ENCODE measurements at places on chromosomes 11 and 22.

- no peak for DNase-seq
These were observed 1299.3 kb downstream of the BRD1 start for GRCh38 chr22:48528221-48528915.

DNA sequence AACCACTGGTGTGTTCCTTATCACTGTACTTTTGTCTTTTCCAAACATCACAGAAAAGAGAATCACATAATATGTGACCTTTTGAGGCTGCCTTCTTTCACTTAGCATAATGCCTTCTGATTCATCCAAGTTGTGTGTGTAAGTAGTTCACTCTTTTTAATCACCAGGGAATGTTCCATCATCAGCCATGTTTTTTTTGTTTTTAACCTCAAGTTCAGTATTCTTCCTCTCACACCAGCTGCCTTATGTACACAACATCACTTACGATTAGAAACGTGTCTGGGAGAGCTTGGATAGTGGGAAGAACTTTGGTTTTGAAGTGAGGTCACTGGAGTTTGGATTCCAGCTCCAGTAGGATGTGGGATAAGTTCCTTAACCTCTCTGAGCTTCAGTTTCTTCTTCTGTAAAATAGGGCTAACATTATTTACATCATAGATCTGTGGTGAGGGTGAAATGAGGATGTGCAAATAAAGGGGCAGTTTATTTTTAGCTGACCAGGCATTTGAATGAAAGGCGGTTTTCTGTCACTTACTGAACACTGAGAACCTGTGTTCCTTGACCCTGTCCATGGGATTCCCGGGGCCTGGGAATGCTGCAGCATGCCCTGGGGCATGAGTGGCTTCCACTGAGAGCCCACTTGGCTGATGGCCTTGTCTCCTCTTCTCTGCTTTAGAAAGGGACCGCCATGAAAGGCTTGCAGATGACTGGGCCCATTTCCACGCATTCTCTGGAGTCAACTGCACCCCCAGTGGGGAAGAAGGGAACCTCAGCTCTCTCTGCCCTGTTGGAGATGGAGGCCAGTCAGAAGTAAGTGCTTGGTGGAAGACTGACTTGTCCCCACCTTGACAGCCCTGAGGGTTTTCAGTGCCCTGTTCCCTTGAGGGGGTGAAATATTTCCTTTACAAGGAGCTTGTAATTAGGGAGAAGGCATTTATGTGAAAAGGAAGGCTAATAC, 92.6 kb downstream of the DEPDC5 start:
- no peak for DNase-seq

DNA sequence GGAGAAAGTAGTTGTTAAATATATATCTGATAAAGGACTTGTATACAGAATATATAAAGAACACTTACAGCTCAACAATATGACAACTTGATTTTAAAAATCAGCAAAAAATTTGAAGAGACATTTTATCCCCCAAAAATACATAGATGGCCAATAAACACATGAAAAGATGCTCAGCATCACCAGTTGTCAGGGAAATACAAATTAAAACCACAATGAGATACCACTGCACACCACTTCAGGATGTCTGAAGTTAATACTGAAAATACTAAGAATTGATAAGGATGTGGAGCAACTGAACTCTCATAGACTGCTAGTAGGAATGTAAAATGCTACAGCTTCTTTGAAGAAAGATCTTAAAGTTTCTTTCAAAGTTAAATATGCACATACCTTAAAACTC, 49.2 kb downstream of the KREMEN1 start:
- DNase-seq = no peak

DNA sequence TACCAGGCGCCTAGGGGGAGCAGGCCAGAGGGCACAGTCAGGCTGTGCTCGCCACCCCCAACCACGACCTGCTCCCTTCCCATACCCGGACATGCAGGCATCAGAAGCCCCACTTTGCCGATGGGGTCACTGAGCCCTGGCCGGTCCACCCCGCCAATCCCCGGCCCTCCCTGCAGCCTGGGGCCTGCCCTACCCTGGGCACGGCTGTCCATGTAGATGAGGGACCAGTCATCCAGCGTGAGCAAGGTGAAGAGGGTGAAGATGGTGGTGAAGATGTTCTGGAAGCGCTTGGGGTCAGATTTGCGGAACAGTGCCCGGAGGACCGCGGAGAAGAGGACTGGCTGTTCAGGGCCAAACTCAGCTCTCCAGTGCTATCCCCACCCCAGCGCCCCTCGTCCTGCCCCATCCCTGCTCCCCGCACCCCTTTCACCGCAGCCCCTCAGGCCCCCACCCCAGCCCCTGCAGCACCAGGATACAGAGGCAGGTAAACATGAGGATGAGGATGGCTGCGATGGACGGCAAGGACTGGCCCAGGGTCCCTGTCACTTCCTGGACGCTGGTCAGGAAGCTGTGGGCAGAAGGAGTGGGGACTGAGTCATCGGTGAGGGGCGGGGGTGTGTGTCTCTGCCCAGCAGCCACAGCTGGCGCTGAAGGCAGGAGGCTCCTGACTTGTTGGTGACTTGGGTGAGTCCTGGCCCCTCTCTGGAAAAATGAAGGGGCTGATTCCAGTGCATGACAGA, 5.5 kb downstream of the CATSPER1 start:
- no peak for DNase-seq

GRCh38 chr22:42078469-42079318, 806 bp upstream of the SMDT1 start:
- DNase-seq = no peak

DNA sequence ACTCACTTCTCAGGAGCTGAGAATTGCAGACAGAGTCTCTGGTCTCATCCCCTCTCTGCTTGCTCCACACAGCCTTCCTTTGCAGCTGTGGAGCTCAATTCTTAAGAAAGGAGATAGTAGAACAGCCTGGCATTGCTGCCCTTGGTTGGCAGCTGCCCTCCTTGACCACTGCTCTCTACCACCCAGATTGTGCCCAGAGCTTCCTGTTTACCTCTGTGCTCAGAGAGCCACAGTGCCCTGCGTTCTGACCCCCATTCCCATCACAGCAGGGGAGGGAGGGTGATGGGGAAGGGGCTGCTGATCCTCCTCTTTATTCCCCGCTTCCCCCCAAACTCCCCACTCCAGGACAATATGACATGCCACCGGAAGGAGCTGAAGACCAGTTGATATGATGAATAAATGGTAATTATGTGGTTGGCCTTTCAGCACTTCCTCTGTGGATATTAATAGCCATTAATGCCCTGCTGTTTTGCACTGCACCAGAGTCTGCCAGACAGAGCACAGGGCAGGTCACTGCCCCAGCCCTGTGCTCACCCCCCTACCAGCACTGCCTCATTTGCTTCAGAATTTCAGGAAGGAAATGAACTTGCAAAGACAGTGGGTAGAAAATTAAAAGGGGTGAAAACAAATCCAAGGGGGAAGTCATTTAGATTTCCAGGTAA, 426.8 kb upstream of the CADM1 start:
- no peak for DNase-seq

DNA sequence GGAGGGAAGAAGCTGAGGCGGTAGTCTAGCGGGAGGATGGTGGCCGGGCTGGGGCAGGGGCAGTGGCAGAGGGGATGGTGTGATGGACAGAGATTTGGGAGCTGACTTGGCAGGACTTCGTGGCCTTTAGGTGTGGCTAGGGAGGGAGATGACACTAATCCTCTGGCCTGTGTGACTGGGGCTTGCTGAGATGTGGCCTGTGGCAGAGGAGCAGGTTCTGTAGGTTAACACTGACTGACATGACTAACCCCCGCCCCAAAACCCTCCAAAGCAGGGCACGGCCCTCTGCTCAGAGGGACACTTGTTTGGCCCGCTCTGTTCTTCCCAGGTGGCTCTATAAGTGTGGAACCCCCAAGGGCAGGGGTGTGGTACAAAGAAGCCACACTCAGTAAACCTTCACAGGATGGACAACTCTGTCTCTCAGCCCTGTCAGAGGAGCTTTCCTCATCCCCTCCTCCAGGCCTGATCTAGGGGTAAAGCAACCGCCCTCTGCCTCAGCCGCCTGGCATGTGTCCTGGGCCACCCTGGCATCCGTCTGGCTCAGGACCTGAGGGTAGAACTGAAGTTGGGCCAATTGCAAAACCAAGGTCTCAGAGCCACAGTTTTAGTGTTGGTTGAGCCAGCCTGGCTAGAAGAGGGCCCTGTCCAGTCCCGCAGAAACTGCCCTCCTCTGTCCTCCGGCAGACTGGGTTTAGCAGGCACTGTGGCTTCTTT, 15.6 kb downstream of the TOM1 start:
- no peak for DNase-seq

Data from CD4-positive, alpha-beta T cell treated with Interleukin-6 at 100 ng/mL for 8 hours (primary cell).